Pancreas (tissue), 10 donors: ENCODE measurements at places on chromosomes 5 and 9. TPM values are rescaled to one million over a fixed set of nuclear protein-coding genes. Genes with fewer than 3 reads are reported as not detected.

Gene PCDHB11
- 4.5 TPM for total RNA-seq

Gene GABRA6
- not detected for total RNA-seq

Gene EQTN
- total RNA-seq: 0.65 TPM

Gene FOXD4L4
- not detected for total RNA-seq

Gene SURF1
- total RNA-seq: 41.1 TPM

Gene NXNL2
- not detected for total RNA-seq

Gene NMUR2
- total RNA-seq: not detected

Gene CDO1
- 8.7 TPM for total RNA-seq

Gene SLC6A7
- not detected for total RNA-seq

Gene WWC1
- 44.7 TPM for total RNA-seq

Gene CCDC107
- 26.8 TPM for total RNA-seq

Gene WNT8A
- not detected for total RNA-seq

Gene ZNG1C
- 12.1 TPM for total RNA-seq

Gene PLEKHG4B
- 0.42 TPM for total RNA-seq

Gene PPP1R26
- total RNA-seq: 12.3 TPM

Gene ABO
- total RNA-seq: 2.1 TPM

Gene SPINK4
- total RNA-seq: not detected

Gene CDKN2A
- total RNA-seq: 5.7 TPM

Gene EPB41L4A
- 7.0 TPM for total RNA-seq

Gene TLE4
- total RNA-seq: 10.8 TPM

Gene GM2A
- 25.0 TPM for total RNA-seq

Gene C5orf46
- not detected for total RNA-seq

Gene SPINK13
- total RNA-seq: not detected

Gene MEGF10
- 0.04 TPM for total RNA-seq

Gene FGF18
- 0.97 TPM for total RNA-seq

Gene SPATA31C1
- total RNA-seq: not detected

Gene TRMO
- 6.1 TPM for total RNA-seq

Gene SPINK7
- total RNA-seq: not detected

Gene FIBCD1
- total RNA-seq: not detected

Gene ANKRD33B
- 0.98 TPM for total RNA-seq

Gene ITK
- 0.43 TPM for total RNA-seq

Gene PRKACG
- not detected for total RNA-seq

Gene IFNA13
- not detected for total RNA-seq
